ENCODE measurements at places on chromosomes 7 and 10.

GRCh38 chr10:13503745-13504463, 24.9 kb downstream of the BEND7 start:
- no peak for DNase-seq

DNA sequence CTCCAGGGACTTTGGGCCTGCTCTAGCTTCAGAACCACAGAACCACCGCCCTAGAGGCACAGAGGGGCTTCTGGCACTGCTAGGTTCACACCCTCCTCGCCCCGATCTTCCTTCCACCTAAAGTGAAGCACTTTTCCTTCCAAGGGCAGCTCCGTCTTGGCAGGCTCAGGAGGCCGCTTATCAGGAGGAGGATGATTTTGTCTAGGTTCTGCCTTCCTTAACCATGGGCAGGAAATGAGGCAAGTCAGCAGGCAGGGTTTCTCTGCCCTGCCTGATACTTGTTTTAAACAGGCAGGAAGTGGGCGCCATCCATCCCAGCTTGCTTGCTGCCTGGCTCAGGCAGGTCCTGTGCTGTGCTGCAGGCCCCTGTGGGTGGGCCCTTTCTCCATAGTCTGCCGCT, 8.3 kb upstream of the ATP6V0E2 start:
- peak; percentile 30 for DNase-seq

GRCh38 chr7:18497082-18497481, 1.5 kb downstream of the HDAC9 start:
- DNase-seq: no peak

DNA sequence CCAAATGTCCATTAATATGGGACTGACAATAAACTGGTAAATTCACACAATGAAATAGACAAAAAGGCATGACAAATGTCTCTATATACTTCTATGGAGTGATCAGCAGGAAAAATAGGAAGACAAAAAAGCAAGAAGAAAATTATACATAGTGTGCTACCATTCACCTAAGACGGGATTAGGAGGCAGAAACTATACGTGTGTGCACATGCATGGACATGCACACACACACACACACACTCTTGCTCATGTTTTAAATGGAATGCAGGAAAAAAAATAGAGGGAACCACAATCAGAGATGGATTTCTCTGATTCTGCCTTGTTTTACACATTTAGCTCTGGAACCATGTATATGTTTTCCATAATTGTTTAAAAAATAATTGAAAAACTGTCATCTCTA, 119.0 kb downstream of the ZFAND4 start:
- DNase-seq: no peak

DNA sequence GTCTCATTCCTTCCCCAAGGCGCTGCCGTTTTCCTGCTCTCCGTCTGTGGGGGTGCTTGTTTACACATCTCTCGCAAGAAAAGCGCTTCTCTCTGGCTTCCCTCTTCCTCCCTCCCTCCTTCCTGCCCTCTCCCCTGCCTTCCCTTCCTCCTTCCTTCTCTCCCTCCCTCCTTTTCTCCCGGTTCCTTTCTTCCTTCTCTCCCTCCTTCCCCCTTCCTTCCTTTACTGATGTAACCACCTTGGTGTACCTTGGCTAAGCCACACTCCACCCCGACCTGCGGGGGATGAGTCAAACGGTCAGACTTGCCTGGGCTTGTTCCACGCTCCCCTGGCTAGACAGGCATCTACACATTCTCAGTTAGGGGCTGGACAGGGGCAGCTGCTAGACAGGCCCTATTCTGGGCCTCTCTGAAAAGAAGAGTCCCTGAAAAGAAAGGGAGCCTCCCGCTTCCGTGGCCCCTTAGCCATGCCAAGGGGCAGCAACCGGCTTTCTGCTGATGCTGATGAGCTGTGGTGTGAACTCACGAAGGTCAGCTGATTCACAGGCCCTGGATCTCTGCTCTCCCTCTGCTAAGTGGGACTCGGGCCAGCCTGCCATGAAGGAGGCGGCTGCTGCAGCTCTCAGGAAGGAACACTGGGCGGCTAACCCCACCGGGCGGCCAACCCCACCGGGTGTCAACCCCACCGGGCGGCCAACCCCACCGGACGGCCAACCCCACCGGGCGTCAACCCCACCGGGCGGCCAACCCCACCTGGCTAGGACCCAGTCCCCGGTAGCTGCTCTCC, 216.8 kb downstream of the TCERG1L start:
- DNase-seq: no peak

DNA sequence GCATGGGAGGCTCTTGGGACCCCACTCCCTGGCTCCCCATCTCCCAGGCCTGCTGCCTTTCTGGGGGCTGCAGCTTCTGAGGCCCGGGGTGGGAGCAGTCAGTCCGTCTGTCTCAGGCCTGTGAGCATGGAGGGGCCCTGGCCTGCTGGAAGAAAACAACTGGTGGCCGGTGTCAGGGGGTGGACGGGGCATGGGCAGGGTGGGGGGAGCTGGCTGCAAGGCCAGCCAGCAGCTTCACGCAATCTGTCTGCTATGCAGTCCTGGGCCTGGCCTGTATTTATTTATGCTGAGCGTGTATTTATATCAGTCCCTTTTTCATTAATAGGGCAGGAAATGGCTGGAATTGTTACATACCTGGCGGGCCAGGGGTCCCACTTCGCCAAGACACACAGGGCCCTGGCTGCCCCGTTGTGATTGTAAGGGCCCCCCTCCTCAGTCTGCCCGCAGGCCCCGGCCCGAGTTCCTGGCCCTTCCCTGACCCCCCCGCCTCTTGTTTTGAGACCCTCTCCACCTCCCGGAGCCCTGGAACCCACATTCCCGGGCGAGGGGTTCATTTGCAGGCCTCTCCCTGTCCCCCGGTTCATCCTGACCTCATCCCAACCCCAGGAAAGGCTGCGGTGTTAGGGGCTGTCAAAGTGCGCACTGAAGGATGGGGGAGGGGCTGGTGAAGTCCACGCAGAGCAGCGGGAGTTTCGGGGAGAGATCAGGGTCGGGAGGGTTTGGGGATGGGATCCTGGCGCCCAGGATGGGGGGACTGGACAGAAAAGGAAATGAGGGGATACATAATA, 8.2 kb downstream of the TMEM270 start:
- no peak for DNase-seq

DNA sequence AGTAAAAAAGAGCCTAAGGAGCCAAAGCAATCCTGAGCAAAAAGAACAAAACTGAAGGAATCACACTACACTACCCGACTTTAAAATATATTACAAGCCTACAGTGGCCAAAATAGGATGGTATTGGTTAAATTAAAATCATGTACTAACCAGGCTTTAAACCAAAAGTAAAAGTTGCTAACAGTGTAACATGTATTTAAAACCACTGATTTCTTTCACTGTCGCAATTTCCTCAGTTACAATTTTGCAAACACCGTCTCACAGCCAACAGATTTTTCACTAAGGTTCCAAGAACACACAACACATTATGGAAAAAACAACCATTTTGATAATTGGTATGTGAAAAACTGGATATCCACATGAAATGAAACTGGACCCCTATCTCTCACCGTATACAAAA, 74.0 kb downstream of the JMJD1C start:
- no peak for DNase-seq

GRCh38 chr7:92433019-92433418, 14.3 kb upstream of the GATAD1 start:
- no peak for DNase-seq

DNA sequence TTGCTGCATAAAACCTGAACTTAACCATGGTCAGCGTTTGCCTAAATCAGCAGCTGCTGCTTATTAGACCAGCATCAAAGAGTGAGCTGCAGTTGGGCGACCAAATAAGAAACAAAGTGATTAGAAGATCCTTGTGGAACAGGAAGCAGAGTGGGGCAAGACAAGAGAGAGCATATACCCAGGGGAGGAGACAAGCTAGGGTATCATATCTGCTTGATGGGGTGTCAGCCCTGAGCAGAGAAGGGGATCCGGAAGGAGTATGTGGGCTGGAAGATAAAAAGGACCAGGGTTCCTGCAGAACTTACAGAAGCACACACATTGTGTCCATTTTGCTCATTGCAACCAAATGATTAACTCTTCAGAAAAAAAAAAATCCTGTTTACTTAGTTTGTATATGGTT, 213.6 kb downstream of the CELF2 start:
- no peak for DNase-seq

DNA sequence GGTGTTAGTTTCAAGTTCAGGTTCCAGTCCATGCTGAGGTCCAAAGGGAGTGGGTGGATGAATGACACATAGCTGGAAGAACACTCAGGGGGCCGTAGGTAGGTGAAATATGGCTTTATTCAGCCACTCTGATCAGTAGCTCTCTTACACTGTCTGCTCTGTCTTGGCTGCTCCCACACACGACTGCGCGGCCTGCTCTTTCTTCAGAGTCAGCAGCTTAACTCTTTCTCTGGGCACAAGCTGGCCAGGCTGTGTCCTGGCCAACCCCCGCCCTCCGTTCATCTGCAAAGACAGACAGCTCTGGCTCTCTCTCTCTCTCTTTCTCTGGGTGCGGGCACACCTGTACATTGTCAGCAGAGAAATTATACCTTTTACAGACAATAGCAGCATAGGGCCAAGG, 317.4 kb upstream of the SORCS1 start:
- no peak for DNase-seq
